ENCODE measurements at places on chromosomes 6 and 20.

DNA sequence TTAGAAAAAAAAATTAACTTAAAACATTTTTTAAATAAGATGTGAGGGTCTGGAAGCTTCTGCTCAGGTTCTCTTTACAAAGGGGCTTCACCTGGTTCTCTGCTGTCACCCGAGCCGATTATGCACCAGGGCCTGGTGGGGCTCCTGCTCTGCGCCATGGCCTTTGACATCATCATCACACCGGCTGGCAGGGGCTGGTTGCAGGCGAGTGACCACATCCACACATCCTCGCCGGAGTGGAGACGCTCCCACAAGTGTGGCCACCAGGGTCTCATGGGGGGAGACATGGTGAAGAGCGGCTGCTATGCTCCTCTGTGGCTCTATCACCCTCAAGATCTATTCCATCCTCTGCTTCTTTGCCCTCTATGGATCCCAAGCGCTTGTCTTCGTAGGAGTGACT, 31.9 kb downstream of the MYLIP start:
- no peak for DNase-seq

DNA sequence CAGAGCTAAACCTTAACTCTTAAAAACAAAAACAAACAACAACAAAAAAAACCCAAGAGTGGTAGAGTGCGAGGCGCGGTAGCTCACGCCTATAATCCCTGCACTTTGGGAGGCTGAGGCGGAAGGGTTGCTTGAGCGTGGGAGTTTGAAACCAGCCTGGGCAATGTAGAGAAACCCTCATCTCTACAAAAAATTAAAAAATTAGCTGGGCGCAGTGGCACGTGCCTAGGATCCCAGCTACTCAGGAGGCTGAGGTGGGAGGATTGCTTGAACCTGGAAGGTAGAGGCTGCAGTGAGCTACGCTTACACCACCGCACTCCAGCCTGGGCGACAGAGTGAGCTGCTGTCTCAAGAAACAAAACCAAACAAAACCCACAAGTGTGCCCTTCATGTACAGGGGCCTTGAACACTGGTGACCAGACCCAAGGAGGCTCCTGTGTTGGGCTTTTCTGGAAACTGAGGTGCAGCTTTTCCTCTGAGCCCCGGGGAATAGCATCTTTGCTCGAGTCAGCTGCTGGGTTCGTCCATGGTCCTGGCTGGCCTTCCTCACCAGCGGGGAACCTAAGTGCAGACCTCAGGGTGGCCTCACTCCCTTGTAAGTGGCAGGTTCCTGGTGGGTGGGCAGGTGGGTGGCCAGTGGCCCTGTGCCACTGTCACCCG, 39.9 kb downstream of the PYGB start:
- no peak for DNase-seq

DNA sequence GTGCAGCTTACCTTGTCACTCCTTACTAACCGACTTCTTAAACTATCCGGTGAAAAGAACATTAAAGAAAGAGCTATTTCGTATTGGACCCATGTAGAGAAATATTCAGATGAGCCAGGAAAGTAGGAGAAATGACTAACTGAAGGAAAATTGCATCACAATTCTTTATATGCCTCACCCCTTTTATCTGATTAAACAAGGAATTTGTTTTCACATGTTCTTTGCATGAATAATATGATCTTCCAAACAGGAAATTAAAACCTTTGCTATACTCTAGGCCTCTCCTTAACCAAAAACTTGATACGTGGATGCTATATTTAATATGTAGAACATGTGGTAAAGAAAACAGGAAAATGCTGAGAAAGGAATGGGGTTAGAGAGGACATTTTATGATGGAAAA, 41.9 kb upstream of the LRRC1 start:
- no peak for DNase-seq

- DNase-seq: no peak
Measured at GRCh38 chr6:123909989-123910388, 106.3 kb downstream of the NKAIN2 start.

- DNase-seq: no peak
Measured at GRCh38 chr6:137051790-137052472, 7.2 kb upstream of the IL20RA start.

All from activated CD4-positive, alpha-beta T cell treated with anti-CD3 and anti-CD28 coated beads for 1 hour (primary cell).